Central memory CD8-positive, alpha-beta T cell (primary cell): ENCODE measurements at places on chromosomes 5 and 9.

GRCh38 chr9:16068476-16068875, 515.6 kb downstream of the CCDC171 start:
- no peak overlapping the region for H3K27ac ChIP-seq
- no peaks in the 10 kb centered on the region for H3K4me1 ChIP-seq
- no peaks in the 10 kb centered on the region for H3K36me3 ChIP-seq
- H3K4me3 ChIP-seq, result no peak overlapping the region
- H3K27me3 ChIP-seq, result no peaks in the 10 kb centered on the region

GRCh38 chr5:59863777-59864176, 29.7 kb downstream of the PDE4D start:
- no peak overlapping the region for H3K4me3 ChIP-seq
- no peaks in the 10 kb centered on the region for H3K4me1 ChIP-seq
- H3K27ac ChIP-seq, result no peak overlapping the region
- H3K36me3 ChIP-seq, result no peaks in the 10 kb centered on the region
- no peak for DNase-seq
- no peaks in the 10 kb centered on the region for H3K27me3 ChIP-seq

DNA sequence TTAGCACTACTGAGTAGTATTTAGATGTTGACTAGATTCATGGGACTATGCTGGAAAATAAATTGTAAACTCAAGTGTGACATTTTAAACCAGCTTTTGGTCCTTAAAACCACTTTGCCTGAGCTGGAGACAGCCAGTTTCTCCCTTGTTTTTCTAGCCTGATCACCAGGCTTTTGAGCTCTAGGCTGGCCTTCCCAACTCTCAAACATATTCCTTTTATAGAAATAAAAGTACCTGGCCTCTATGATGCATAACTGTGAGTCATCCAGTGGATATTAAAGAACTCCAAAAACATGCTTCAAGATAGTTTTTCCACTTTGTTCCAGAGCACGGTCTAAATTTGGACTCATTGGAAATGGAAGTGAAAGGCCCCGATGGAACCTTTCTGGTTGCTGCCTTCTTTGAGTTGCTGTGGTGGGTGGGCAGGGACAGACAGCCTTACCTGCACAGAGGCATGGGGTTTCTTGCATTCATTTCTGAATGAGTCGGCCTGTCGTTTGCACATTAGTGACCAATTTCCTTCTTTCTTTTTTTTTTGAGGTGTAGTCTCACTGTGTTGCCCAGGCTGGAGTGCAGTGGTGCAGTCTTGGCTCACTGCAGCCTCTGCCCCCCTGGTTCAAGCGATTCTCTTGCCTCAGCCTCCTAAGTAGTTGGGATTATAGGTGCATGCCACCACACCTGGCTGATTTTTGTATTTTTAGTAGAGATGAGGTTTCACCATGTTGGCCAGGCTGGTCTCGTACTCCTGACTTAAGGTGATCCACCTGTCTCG, 43.1 kb downstream of the TRIO start:
- H3K4me3 ChIP-seq, result no peak overlapping the region
- no peak for DNase-seq
- H3K36me3 ChIP-seq, result no peaks in the 10 kb centered on the region
- no peaks in the 10 kb centered on the region for H3K4me1 ChIP-seq
- H3K27me3 ChIP-seq, result peaks cover 8% of the 10 kb centered on the region
- H3K27ac ChIP-seq, result no peak overlapping the region

DNA sequence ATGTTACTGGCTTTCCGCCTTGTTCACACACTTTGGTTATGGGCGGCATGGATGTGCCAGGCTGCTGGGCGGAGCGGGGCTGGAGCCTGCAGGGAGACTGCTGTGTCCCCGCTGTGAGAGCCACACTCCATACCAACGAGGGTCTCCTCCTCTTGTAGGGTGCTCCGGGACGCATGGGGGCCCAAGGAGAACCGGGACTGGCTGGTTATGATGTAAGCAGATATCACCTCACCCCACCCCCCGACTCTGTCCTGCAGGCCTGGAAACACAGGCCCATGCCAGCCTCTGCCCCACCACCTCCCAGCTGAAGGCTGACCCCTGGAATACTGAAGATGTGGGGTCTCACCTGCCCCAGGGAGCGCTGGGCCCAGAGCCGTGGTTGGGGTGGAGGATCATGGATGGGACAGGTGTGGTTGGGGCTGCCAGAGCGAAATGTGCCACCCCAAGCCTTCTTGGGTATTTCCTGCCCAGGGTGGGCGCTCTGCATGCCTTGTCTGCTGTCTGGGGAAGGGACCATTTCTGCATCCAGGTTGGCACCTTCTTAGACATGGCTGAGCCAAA, 39.3 kb upstream of the ORM1 start:
- no peak for DNase-seq
- no peaks in the 10 kb centered on the region for H3K4me1 ChIP-seq
- no peak overlapping the region for H3K4me3 ChIP-seq
- H3K36me3 ChIP-seq, result no peaks in the 10 kb centered on the region

DNA sequence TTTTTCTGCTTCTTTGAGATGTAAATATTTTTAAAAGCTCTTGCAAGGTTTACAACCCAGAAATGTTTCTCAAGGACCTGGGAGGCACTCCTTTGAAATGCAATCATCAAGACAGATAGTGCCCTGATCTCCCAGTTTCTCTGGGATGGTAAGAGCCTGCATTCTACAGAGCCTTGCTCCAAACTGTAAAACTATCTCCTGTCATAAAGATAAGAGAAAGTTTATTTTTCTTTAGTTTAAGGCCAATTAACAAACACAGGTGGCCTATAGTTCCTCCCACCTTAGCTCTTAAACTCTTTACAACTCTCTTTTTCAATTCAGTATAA, 1231.1 kb upstream of the NUDT12 start:
- no peaks in the 10 kb centered on the region for H3K36me3 ChIP-seq
- no peaks in the 10 kb centered on the region for H3K27me3 ChIP-seq
- no peaks in the 10 kb centered on the region for H3K4me1 ChIP-seq
- H3K4me3 ChIP-seq, result no peak overlapping the region
- no peak for DNase-seq
- H3K27ac ChIP-seq, result no peak overlapping the region

GRCh38 chr9:4027606-4028005, 272.3 kb downstream of the GLIS3 start:
- no peak overlapping the region for H3K27ac ChIP-seq
- H3K4me1 ChIP-seq, result no peaks in the 10 kb centered on the region
- no peak overlapping the region for H3K4me3 ChIP-seq
- H3K27me3 ChIP-seq, result peaks cover 34% of the 10 kb centered on the region
- DNase-seq, result no peak
